ENCODE measurements at places on chromosomes 5 and 9.

DNA sequence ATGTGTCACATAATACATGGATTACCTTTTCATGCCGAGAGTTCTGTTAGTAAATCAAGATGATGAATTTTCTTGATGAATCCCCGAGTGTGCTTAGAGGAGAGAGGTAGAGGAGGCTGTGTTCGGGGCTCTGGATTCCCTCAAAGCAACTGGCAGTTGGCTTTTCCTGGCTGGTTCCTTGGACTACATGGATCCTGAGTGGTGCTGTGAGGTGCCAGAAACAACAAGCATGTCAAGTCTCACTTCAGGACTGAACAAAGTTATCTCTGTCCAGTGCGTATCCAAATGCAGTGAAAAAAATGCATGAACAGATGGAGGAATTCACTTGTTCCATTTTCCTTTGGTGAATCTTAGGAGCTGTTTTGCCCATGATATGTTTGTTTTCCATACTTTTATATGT lies 231.7 kb downstream of the FBXL7 start:
- DNase-seq, result no peak

GRCh38 chr5:150764530-150764929 lies 5.7 kb upstream of the DCTN4 start:
- DNase-seq, result no peak

GRCh38 chr5:176413255-176413565 lies 3.1 kb downstream of the CLTB start:
- DNase-seq, result no peak

DNA sequence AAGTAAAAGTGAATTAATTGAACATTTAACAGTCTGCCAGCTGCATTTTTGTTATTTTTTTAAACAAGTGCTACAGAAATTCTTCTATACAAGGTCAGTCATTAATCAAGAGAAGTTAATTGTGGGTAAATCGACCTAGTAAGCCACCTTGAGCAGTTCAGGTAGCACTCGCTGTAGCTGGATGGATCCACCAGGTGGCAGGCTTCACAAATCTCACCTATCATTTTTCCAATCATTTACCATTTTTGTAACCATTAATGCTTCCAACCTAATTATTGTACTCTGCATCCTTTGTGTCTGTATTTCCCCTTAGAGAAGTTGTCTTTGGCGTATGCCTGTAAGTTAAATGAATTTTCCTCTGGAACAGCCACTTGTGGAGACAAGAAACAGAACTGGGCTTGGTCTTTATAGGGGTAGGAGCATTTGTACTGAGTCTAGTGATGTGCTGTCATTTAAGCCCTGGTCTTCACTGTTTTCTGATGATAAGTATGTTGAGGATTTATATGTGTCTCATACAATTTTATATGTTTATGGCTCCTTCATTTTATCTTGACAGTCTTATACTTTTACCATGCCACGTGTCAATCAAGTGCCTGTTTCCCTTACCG lies 39.5 kb downstream of the CD180 start:
- DNase-seq, result peak; percentile 24

- no peak for DNase-seq
These were observed 11.8 kb downstream of the SLC25A48 start for GRCh38 chr5:135846311-135846710.

- DNase-seq, result peak; percentile 19
These were observed 5.9 kb upstream of the TAL2 start for GRCh38 chr9:105656131-105656921.

GRCh38 chr5:125372694-125373631 lies 626.5 kb upstream of the ZNF608 start:
- DNase-seq, result peak; percentile 64

- no peak for DNase-seq
These were observed 5.7 kb downstream of the QSOX2 start for GRCh38 chr9:136239983-136240330.

DNA sequence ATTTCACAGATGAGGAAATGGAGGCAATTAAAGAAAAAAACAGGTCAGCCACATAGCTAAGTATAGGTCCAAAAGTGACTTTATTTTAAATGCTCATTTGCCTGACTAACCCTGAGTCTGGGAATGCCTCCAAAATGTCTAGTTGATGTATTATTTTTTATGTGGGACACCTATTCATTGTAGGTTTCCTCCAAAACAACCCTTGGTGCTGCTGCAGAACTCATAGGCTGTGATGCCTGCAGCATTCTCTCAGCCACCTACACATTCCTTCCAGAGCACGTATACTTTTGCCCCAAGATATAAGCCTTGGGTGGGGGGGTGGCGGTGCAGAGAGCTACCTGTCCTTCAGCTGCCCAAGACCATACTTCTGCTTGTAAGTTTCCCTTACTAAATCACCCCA lies 77.4 kb downstream of the MSX2 start:
- no peak for DNase-seq

DNA sequence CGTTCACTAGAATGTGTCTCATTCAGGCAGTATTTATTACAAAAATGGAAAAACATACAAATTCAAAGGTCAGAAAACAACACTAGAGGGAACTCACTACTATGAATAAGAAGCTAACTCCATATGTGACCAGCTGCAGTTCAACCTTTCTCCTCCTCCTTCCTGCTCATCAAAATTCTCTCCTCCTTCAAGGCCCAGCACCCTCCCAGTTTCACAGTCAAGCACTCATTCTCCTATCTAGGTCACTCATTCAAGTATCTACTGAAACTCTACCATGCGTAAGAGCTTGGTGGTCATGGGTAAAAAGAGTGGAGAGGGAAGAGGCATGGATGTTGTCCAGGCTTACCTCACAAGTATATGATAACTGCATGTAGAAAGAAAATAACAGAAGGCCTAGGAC lies 27.7 kb downstream of the ECPAS start:
- DNase-seq, result no peak

GRCh38 chr5:132069994-132070393 lies 3.6 kb upstream of the CSF2 start:
- DNase-seq, result no peak

- DNase-seq, result no peak
These were observed 36.0 kb upstream of the GLIPR2 start for GRCh38 chr9:36100532-36100931.

DNA sequence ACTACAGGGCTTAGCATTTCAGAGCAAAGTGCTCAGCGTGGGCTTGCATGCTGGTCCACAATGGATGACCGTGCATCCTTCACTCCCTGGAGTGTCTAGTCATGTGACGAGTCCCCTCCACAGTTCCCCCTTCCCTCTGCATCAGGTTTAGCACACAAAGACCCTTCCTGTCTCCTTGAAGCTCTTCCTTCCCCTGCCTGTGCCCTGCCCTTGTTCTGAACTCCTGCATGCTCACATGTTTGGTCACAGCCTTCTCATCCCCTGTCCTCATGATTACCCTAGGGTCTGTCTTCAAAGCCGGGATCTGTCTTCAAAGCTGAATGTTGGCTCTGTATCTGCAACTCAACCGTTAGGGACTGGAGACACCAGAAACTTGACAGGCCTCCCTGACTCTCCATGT lies 388.9 kb downstream of the SEMA5A start:
- no peak for DNase-seq

DNA sequence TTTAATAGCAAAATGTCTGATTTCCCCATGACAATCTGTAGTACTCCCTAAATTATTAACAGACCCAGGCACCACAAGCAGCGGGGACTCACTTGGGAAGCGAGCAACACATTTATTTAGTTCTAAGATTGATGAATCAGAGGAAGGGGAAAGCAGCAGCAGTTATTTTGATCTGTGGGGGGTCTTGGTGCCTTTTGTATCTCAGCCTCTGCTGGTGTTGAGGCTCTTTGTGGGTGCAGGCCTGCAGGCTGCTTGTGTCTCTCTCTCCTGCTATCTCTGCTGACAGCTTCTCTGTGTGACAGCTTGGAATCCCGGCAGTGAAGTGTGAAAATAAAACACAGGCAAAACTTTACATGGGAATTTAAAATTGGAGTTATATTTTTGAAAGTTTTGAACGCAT lies 878.2 kb upstream of the DMAC1 start:
- no peak for DNase-seq

DNA sequence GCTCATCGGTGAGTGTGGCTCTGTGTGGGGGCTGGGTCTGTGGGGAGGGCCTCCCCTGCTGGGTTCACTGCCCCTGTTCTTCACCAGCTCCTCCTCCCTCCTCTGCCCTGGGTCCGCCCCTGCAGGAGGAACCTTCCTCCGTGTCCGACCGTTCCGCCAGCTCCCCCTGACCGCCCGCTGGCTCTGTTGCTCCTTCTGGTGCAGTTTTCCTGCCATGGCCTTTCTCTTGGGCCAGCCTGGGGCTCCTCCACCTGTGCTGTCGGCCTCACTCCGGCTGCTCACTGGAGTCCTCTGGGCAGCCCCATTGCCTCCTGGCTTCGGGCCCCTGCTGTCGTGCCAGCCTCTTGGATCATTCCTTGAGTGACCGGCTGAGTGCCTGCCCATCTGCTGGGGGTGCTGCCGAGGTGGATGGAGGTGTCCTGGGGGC lies 12.3 kb downstream of the RNU6ATAC start:
- DNase-seq, result no peak

GRCh38 chr9:33143241-33143661 lies 23.9 kb downstream of the B4GALT1 start:
- no peak for DNase-seq

DNA sequence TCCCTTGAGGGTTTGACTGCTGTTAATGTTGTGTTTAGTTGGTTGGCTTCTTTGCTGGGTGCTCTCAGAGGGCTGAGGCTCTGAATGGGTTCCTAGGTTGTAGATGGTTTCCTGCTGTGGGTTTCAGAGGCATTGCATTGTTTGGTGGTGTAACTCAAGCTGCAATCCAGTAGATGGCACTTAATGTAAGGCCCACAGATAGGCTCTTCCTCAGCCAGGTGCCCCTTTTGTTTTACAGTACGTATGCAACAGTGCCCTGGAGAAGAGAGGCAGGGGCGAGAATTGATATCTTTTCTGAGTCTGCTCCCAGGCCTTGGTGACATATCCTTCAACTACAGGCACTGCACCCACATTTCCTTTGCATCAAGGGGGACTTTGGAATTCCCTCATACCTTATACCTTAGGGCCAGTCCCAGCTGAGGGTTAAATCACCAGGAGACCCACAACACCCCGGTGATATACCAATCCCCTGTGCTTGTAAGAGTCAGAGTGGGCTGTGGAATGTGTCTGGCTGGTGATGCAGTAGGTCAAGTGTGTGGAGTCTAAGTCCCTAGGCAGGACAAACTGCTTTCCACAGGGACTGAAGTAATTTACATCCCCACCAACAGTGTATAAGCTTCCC lies 7.0 kb upstream of the UGT3A2 start:
- peak; percentile 22 for DNase-seq

- DNase-seq, result no peak
These were observed 111.7 kb downstream of the AP3B1 start for GRCh38 chr5:78182838-78183237.

- peak; percentile 50 for DNase-seq
These were observed 16.9 kb downstream of the DNAJC18 start for GRCh38 chr5:139422307-139422893.

DNA sequence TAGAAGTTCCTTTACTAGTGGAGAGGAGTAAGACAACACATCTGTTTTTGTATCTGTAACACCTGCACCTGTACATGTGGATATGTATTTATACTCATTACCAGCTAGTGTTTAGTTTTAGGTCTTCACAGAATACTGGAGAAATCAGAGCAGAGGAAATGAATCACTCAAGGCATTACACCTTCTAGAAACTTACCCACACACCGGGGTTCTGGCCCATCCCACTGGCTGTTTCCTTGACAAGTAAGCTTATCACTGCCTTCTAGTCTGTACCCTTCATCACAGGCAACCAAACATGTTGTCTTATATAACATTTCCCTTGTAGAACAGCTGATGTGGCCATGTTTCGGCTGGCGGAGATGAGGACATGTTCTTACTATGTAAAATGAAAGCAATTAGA lies 76.7 kb downstream of the SVEP1 start:
- DNase-seq, result no peak

- DNase-seq, result peak; percentile 88
These were observed 27.4 kb upstream of the SAP30L start for GRCh38 chr5:154418344-154418820.

GRCh38 chr5:28156981-28157380 lies 1118.6 kb upstream of the CDH9 start:
- no peak for DNase-seq

DNA sequence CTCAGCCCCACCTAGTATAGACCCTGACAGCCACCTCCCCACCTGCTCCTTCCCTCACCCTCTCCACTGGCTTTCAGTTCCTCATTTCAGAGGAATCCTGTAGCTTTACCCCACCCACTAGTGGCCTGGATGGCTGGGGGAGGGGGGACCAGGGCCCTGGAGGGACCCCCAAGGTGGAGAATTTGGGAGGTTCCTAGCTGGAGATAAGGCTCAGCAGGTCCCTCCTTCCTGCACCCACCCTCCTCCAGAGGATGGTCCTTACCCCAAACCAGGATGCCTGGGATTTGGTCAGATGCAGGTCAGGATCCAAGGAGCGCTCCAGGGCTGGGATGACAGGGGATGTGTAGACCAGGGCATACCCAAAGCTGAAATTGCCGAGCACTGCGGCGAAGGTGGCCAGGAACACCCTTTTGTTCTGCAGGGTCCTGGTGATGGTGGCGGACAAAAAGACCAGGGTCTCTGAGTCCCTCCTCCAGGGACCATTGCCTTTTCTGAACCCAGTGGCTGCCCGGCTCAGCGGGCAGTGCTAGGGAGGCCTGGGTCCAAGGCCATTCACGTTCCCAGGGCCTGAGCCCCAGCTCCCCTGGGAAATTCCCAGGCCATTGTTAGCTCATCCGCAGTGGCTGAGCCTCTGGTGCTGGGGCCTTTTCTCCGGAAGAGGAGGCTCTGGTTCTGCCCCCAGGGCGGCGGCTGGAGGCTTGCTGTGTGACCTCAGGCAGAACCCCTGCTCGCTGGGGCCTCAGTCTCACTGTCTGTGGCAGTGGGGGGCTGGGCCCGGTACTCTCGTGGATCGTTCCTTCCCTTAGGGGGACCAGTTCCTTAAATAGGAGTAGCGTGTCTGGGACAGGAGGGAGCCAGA lies 678 bp downstream of the SLC2A6 start:
- no peak for DNase-seq

- DNase-seq, result no peak
These were observed 9.2 kb upstream of the CXCL14 start for GRCh38 chr5:135587721-135588663.

GRCh38 chr9:130299785-130300615 lies 34.4 kb downstream of the HMCN2 start:
- DNase-seq, result no peak

DNA sequence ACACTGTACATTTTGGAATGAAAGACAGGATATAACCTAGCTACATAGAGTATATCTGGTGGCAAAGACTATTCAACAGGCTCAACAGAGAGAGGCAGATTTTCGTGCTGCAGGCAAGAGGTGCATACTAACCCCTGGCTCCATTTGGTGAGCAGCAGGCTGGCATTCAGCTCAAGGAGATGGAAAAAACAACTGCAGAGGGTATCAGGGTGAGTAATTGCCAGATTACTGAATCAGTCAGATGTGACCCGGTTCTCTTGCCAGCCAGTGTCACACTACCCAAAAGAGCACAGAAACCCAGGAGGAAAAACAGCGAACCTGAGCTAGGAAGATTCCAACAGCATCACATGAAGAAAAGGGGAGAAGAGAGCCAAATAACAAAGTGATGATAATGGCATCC lies 130.4 kb upstream of the PRLR start:
- no peak for DNase-seq

Data from NCI-H1105 treated with DMSO at 0.1 percent for 48 hours (cell line).